ENCODE measurements at places on chromosomes 16 and 17.

DNA sequence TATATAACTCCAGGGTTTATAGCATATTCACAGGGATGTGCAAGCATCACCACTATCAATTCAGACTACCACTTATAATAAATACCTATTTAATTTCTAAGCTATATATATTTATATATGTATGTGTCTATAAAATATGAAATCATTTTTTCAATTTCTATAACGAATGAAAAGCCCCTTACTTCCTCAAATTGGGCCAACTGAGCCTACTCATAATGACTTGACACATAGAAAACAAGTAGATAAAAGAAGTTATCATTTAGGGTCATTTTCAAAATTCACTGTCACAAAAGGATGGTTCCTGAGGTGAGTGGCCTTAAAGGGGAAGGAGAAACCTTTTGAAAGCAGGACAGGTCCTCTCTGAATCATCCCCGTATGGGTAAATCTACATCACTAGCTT is 114.1 kb downstream of the ADCY9 start:
- no peak for DNase-seq

DNA sequence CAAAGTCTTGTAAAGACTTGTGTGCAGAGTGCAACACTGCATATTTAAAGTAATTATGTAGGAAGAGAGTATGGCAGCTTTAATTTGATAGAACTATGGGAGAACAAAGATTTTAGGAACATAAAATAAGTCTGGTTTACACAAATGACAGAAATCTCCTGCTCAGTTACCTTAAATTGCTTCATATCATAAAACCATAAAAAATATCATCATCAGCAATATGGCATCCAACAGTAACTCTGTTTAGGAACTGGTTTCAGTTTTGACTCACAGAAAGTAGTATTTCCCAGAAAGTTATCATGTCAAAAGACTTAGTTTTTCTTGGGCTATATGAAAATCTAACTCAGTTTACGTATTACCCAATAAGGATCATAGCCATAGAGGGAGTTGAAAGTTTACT is 292.1 kb upstream of the PMFBP1 start:
- DNase-seq = no peak

DNA sequence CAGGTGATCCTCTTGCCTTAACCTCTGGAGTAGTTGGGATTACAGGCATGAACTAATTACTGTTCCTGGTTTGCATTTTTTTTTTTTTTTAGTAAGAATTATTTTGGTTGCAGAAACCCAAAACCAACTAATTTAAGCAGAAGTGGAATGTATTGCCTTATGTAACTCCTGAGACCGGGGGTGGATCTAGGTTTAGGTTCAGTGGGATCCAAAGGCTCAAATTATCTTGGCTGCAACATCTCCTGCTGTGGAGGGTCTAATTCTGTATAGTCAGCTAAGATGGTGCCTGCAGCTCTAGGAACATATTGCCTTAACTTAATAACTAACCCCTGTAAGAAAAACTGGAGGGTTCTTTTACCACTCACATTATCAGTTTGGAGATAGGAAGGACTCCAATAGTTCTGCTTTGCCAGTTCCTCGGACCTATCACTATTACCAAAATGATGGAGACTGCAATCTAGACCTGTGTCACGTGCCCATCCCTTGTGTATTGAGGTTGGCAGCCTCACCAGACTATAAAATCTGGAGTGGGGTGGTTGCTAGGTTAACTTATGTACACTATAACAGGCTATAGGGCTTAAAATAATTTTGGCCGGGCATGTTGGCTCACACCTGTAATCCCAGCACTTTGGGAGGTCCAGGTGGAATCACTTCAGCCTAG is 8.5 kb downstream of the SNTB2 start:
- DNase-seq = no peak

GRCh38 chr17:72122765-72123529 is 2.1 kb downstream of the SOX9 start:
- DNase-seq = no peak

GRCh38 chr17:12296209-12296625 is 275.5 kb downstream of the MAP2K4 start:
- no peak for DNase-seq

- no peak for DNase-seq
Observed at GRCh38 chr17:38656959-38657823, 17.6 kb downstream of the EPOP start.

DNA sequence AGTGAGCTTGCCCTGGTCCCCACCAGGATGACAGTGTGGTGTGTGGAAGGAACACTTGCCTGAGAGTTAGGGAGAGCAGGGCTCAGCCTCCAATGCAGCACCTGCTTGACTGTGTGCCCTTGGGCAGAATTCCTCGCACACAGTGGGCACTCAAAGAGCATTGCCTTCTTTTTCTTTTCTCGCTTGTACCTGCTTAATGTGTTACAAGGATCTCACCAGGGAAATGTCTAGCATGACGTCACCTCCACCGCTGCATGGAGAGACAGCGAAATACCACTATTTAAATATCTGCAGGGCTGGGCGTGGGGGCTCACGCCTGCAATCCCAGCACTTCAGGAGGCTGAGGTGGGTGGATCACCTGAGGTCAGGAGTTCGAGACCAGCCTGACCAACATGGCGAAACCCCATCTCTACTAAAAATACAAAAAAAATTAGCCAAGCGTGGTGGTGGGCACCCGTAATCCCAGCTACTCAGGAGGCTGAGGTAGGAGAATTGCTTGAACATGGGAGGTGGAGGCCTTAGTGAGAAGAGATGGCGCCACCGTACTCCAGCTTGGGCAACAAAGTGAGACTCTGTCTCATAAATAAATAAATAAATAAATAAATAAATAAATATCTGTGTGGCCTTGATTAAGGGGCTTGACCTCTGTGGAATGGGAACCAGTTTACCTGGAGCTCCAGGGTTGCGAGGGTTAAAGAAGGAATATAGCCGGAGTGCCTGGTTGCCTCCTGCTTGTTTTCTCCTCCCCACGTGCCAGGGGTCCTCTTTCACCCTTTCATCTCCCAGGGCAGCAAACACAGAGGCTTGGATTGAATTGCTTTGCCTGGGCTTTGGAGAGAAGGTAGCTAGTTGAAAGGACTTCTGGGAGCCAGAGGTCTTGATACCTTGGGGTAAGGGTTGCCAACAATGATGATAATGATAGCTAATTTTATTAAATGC is 16.3 kb downstream of the SNX29 start:
- DNase-seq = no peak

GRCh38 chr16:23950291-23950894 is 114.6 kb downstream of the PRKCB start:
- no peak for DNase-seq

GRCh38 chr17:67558740-67559380 is 158.9 kb upstream of the NOL11 start:
- no peak for DNase-seq

DNA sequence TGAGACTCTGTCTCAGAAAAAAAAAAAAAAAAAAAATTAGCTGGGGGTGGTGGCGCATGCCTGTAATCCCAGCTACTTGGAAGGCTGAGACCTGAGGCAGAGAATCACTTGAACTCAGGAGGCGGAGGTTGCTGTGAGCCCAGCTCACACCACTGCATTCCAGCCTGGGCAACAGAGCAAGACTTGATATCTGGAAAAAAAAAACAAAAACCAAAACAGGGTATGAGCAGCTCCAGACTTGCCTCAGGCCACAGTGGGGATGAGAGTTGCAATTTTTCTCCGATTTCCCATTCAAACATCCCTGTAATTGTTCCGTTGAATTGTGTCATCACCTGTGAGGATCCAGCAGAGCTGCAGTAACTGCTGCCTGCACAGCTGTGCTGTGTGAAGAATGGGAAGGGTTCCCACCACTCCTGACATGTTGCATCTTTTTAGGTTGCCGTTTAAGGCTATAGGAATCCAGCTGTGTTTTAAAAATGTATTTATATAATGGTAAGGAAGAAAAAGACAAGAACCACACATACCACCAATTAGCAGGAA is 150.0 kb downstream of the VPS53 start:
- no peak for DNase-seq

GRCh38 chr16:11640987-11641817 is 27.1 kb upstream of the SNN start:
- DNase-seq = no peak

DNA sequence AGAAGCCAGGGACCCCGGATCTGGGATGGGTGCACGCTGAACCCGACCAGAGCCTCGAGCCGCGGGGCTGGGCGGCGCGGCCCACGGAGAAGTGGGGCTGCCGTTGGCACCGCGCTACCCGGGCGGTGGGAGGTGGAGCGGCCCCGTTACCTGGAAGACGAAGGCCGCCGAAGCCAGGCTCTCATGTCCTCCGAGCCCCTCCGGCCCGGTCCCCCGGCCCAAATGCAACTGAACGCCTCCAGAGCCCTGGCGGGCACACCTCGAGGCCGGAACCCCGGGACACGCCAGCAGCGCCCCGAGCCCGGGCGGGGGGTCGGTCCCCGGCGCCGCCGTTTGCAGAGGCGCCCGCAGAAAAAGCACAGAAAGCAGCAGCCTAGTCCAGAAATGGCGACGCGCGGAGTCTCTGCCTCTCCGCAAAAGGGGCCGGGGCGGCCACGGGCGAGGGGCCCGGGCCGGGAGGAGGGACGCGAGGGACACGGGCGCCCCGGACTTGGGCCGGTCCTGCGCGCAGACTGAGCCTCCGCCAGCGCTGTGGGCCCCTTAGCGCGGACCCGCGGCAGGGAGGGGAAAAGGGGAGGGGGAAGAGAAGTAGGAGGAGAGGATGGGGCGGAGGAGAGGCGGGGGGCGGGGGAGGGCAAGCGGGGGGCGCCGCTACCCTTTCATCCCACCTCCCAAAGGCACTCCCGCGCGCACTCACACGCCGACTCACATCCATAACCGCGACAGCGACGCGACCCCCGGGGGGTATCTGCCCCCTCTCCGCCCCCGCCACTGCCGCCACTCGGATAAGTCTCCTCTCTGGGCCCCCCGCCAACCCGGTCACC is 1.4 kb downstream of the AXIN2 start:
- peak; percentile 41 for DNase-seq

DNA sequence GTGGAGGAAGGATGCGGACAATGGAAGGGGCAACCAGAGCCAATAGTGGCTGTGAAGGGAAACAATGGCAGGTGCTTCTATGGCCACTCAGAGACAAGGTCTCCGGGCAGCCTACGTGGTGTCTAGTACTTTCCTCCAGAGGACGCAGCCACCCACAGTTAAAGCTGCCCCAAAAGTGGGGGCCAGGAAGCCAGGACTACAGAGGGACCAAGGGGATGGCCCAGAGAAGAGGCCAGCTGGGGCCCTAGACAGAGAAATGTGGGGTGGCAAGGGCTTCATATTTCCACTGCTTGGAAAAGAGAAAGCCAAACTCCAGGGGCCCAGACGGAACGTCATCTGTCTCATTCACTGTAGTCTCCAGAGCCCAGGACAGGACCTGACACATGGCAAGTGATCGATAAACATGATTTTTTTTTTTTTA is 837 bp upstream of the PER1 start:
- no peak for DNase-seq

- DNase-seq = peak; percentile 79
Observed at GRCh38 chr17:50297407-50297865, 23.2 kb downstream of the TMEM92 start.

- DNase-seq = no peak
Observed at GRCh38 chr16:47599512-47599911, 138.4 kb downstream of the PHKB start.

- DNase-seq = no peak
Observed at GRCh38 chr17:2841606-2842005, 45.4 kb downstream of the RAP1GAP2 start.

DNA sequence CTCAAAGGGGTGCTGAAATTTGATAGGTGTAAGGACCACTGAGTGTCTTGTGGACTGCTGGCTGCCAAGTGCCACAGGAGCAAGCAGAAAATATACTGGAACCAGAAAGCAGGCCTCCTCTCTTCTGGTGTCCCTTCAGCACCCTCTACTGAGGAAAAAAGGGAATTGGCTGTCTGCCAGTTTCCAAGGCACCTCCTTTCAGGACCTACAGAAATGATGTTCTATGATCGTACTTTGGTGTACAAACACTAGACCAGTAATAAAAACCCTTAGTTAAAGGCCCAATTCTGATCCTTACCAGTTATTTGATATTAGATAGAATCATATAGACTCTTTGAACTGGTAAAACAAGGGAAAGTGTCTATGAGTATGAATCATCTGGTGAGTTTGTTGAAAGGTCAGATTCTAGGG is 35.8 kb upstream of the BCAS3 start:
- peak; percentile 25 for DNase-seq

DNA sequence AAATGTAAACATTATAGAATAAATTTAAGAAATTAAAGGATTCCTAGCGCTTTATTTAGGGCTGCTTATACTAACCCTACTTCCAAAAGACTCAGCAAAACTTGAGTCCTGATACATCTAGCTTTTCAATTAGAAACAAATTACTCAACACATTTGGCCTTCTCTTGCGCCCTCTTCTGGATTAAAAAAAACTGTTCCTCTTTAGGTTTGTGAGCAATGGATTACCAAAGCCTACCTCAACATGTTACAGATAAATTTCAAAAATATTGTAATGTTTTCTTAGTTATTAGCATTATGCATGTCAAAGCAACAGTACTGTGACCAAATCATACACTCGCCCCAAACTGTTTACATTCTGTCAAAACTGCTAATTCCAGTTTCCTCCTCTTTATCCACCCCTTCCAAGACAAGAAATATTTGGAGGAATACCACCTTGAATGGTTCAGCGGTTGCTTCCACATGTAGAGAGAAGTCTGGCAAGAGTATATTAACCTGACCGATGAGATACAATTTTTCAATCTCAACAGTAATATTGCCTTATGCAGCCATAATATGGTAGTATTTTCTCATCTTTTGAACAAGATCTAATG is 2.7 kb downstream of the NUFIP2 start:
- peak; percentile 21 for DNase-seq

DNA sequence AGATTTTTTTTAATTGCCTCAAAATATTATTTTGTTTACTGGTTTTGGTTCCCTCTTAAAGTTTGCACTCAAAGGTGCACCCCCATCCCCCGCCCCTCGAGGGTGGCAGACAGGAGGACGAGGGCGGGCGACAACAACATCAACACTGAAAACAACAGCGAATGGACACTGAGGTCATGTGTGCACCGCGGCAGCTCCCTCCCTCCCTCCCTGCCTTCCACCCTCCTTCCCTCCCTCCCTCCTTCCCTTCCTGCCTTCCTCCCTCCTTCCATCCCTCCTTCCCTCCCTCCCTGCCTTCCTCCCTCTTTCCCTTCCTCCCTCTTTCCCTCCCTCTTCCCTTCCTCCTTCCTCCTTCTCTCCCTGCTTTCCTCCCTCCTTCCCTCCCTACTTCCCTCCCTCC is 1.5 kb upstream of the OSGIN1 start:
- no peak for DNase-seq

- no peak for DNase-seq
Observed at GRCh38 chr17:57315061-57316015, 59.0 kb downstream of the MSI2 start.

- DNase-seq = no peak
Observed at GRCh38 chr16:86881861-86882273, 303.5 kb downstream of the FOXL1 start.

GRCh38 chr17:80364091-80364691 is 50.8 kb upstream of the ENDOV start:
- no peak for DNase-seq
